ENCODE measurements at places on chromosomes 7 and 10.

GRCh38 chr10:28020080-28020860, 21.4 kb upstream of the ODAD2 start:
- DNase-seq = no peak

GRCh38 chr10:119112056-119112455, 8.1 kb downstream of the DENND10 start:
- DNase-seq = no peak

DNA sequence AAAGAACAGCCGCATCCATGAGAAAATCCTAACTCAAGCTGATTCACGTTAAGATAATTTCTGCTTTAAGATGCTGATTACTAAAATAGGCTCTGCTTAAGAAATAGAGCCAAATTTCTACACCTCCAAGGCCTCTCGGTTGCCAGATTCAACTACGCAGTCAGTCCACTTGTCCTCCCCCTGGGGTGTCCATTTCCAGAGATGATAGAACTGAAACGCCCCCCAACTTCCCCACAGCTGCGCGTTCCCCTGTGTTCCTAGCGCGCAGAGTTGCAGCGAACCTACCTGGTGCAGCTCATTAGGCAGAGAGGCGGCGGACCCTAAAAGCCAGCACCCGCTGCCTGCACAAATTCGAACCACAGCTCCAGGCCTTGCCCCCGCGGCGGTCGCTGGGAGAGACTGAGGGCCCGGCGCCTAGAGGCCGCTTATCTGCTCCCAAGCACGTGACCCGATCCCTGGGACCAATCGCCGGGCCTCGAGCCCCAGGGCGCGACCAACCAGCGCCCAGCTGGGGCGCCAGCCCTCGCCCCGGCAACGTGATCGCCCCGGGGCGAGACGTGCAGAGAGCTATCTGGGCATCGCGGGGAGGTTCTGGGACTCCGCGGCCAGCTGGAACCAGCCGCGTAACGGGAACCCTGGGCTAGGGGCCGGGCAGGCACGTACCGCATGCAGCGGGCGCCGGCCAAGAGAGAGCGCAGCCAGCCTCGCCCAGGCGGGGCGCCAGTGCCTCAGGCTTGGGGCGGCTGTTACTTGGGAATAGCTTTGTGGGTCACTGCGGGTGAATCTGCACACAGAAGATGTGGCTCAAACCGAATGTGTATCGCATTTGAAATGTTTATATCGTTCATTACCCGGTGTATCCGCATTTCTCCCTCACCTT, at the start of gene PPP1R3C:
Gene PPP1R3C (minus strand): TSS at position 401 of the 880 bp plus-strand sequence. CDS start 102 bp downstream, at position 299.
- peak; percentile 88 for DNase-seq

GRCh38 chr10:106980495-106981451, 183.7 kb downstream of the SORCS1 start:
- no peak for DNase-seq

DNA sequence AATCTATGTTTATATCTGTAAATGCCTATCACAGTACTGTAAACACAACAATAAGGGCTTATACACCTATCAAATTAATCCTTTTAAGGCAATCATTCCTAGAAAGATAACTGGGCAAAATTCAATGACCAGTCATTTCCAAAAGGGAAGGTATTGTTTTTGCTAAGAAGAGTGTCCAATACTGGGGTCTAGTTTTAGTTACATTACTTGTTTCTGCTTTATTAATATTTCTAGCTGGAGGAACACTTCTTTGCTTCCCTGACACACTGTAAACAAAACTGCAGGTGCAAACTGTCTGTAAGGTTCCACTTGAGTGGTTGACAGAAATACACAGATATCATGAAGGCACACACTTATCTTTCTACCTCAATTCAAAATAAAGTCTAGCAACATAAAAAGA, 84.2 kb upstream of the FAM133B start:
- DNase-seq = no peak

DNA sequence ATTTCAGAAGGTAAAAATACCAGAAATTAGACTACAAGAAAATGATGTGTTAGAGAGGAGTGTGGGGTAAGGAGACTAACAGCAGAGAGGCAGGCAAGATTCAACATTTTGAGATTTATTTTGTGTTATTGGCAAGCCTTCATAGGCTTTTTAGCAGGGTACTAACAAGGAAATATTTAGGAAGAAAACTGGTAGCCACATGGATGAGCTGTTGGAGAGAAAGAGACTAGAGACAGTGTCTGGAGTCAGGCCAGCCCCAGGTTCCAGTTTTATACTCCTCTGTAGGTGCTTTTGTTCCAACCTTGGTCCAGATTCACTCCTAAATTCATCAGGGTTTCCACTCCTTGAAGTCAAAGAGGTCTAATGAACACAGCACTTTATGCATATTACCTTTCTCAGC, 41.1 kb downstream of the GPRIN2 start:
- no peak for DNase-seq

DNA sequence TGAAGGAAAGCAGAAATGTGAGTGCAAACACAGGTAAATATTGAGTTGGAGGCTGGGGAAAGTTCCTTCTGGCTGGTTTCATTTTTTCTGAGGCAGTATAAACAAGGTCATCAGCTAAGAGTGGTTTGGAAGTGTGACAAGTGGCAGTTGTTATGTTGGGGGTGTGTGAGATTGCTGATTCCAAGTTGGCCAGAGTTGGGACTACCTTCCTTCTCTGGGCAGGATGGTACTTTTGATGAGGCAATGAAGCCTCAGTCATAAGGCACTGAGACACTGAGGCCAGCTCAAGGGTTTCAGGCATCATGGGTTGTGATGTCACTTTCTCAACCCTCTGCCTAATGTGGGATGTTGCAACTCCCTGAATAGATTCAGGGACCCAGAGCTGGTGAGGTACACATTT, 8.2 kb upstream of the PTTG1IP2 start:
- DNase-seq = no peak

DNA sequence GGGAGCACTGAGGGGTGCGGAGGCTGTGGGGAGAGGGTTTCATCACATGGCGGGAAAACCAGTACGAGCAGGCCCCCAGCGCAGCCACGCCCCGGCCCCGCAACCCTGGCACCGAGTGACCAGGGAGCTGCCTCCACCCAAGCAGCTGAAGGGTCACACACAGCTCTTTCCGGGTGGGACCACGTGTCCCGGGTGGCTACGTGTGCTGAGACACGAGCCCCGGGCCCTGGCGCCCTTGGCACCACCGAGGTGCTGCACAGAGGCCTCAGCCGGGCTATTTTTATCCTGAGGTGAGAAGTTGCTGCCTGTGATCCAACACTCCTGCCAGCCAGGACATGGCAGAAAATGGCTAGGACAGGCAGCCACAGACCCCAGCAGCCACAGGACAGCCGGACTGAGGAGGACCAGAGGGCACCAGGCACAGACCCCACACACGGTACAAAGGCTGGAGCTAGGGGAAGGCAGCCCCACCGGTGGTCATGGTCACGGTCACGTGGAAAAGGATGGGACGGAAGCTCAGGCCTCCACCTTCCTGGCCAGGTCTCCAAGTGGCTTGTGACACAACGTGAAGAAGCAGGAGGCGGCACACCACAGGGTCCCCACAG, 223.7 kb downstream of the MAD1L1 start:
- no peak for DNase-seq
